ENCODE measurements at places on chromosomes 2 and 18.

DNA sequence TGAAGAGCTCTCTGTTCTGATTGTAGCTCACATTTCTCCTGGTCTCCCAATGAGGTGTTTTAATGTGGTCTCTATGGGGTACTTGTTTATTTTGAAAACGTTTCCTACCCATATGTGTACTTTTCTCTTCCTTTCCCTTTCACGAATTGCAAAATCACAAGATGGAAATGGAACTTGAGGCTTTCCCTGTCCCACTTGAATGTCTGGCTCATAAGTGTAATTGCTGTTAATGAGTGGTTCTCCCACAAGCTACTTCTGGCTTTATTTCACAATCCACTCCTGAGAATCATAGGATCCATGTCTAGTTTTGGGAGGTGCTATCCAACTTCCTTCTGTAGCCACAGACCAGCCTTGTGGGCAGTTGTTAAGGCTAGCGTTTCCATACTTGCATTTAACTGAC, 81.1 kb upstream of the CAVIN2 start:
- DNase-seq = no peak

- DNase-seq = no peak
Observed at GRCh38 chr2:67865917-67866316, 196.9 kb downstream of the C1D start.

- peak; percentile 71 for DNase-seq
Observed at GRCh38 chr2:172693037-172693436, 42.6 kb upstream of the RAPGEF4 start.

- no peak for DNase-seq
Observed at GRCh38 chr2:159515441-159515840, 100.9 kb downstream of the BAZ2B start.

- DNase-seq = no peak
Observed at GRCh38 chr2:60834270-60834717, 47.1 kb upstream of the REL start.

GRCh38 chr18:13530879-13531387, 195.4 kb downstream of the FAM210A start:
- peak; percentile 29 for DNase-seq

DNA sequence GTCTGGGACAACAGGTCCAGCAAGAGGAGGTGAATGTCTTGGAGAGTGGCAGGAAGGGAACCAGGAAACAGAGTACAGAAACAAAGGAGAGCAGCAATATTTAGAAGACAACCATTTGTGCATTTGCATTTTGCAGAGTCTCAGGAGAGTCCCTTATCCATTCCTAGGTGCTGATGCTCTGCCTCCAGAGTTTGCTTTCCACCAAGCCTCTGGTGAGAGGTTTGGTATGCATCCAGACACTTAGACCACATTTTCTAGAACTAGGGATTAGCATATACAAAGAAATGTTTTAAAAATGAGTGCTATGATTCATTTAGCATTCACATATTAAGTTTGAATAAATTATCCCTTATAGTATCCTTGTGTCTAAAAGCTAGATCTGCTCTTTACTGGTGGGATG, 18.5 kb upstream of the LRATD1 start:
- no peak for DNase-seq

DNA sequence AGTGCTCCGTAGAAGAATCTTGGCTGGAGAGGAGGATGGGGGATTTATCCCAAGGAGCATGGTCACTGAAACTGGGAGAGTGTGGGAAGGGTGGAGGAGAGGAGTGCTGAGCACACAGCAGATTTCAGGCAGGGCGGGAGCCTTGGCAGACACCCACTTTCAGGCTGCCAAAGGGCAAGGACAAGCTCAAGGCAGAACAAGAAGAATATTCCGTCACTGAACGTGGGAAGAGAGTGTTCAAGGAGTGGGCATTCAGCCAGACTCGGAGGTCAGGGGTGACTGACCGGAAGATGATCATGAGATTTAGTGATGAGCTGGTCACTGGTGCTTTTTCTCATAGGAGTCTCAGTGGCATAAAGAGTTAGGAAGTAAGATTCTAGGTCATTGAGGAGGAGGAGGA, 136.2 kb upstream of the RASGRP3 start:
- no peak for DNase-seq
